ENCODE measurements at places on chromosomes 1 and 21.
A peak's percentile ranks its signal among the peaks of the same experiment; 100 is the strongest.

DNA sequence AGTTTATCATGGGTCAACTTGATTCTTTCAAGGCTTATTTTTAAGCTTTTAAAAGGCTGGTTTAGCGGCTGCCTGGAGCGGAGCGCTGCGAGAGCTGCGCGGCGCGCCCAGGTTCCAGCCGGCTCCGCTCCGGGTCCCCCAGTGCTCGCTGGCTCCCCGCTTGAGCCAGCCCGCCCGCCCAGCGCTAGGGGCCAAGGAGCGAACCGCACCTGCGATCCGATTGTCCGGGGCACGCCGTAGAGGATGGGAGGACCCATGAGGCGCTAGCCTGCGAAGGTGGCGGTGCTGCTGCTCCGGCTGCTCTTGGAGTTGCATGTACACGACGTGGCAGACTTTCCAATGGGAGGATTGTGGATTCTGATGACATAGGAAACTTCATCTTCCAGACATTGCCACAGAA is 9.9 kb upstream of the CFHR4 start:
- peak; percentile 78 for DNase-seq

GRCh38 chr1:199976496-199977144 is 50.9 kb upstream of the NR5A2 start:
- DNase-seq, result no peak

GRCh38 chr1:247330548-247331171 is 1.0 kb downstream of the ZNF496 start:
- peak; percentile 29 for DNase-seq

DNA sequence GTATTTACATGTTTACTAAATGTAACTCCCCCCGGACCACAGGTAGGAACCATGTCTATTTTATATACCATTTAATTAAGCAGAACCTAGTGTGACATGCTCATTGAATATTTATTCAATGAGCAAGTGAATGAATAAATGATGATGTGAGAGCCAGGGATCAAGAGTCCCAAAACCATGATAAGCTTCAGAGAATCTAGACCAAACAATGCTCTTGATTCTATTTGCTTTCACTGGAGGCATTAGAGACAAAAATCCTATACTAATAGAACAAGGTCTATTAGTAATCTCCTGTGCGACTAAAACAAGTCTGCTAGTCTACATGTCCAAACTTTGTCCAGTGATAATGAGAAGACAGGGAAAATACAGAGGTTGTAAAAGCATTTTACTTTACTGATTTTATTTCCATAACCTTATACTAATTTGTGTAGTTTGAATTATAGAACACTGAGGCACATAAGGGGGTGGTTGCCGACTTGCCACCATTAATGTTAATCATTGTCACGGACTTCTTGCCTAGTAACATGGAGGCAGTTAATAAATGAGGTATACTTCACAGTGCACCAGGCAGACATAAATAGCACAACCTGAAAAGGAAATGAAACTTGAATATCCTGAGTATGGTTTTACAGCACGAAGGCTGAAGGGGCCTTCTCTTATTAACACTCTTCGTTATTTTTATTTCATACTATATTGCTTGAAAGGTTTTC is 69.8 kb downstream of the TBX15 start:
- no peak for DNase-seq

DNA sequence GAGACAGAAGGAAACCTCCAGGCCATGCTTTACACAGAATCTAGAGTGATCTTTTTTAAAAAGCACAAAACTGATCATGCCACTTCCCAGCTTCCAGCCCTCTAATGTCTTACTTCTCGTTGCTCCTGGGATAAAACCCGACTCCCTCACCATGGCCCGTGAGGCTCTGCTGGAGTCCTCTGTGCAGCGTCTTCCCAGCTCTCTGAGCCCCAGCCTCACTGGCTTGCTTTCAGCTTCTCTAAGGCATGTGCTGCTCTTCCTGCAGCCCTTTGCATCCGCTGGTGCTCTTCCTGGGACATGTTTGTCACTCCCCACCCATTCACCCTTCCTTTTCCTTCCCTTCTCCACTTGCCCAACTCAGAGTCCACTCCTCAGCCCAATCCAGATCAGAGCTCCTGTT is 184.1 kb downstream of the AK5 start:
- no peak for DNase-seq

DNA sequence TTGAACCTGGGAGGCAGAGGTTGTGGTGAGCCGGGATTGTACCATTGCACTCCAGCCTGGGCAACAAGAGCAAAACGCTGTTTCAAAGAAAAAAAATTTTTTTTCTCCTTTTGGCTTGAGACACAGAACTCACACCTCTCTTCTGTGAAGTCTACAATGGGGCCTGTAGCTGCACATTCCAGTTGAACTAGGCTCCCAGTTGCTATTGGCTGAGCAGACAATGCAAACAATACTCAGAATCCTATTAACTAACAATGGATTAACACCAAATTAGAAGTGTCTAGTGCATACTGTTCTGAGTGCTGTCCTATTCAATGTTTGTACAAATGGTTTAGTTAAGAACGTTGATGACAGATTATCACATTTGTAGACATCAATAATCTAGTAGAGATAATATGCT is 17.6 kb upstream of the MCL1 start:
- DNase-seq, result no peak

DNA sequence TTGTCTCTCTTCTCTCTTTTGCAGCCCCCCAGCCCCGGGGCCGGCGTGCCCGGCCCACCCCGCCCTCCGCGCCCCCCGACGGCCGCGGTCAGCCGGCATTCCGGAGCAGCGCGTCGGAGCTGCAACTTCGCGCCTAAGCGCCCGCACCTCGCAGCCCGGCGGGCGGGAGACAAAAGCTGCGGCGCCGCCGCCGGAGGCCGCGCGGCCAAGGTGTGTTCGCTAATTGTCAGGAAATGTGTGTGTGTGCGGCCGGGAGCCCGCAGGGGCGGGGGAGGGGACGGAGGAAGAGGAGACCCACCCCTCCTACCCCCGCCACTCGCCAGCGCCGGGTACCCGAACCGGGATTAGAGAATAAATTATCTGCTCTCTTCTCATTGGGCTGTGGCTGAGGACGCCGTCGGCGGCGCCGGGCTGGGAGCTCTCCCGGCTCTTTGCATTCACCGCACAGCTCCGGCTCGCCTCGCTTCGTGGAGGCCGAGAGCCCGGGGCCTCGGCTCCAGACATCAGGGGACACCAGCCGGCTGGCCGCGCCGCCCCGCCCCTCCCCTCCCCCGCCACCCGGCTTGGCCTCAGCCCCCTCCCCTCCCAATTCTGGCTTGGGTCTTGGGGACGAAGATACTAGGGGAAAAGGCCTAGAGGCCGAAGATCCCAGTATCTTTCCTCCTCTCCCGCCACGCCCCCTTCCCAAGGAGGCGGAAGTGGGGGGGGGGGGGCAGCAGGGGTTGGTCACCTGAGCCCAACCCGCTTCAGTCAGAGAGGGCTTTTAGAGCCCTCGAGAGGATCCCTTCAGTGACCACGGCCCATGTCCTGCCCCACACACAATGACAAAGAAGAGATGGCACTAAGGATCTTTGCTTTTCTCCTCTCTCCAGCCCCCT is 1.3 kb upstream of the BLACAT1 start:
- DNase-seq, result peak; percentile 75

- DNase-seq, result no peak
Measured at GRCh38 chr1:8073112-8073855, 47.2 kb upstream of the ERRFI1 start.

Data from iPS-NIHi11 (cell line).